ENCODE measurements at places on chromosomes 11 and 22.

- DNase-seq, result no peak
Measured at GRCh38 chr11:106727256-106727655, 291.0 kb downstream of the GUCY1A2 start.

- peak; percentile 3 for DNase-seq
Measured at GRCh38 chr11:31943056-31943780, 132.1 kb upstream of the PAX6 start.

DNA sequence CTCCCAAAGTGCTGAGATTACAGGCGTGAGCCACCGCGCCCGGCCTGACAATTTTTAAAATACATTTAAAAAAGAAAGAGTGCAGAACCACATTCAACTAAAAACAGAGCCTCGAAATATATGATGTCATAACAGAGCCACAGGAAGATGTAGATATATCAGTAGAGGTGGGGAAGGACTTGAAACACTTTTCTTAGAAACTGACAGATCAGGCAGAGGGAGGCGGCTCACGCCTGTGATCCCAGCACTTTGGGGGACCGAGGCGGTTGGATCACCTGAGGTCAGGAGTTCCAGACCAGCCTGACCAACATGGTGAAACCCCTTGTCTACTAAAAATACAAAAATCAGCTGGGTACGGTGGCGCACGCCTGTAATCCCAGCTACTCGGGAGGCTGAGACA lies 7.0 kb downstream of the MLC1 start:
- DNase-seq, result no peak

DNA sequence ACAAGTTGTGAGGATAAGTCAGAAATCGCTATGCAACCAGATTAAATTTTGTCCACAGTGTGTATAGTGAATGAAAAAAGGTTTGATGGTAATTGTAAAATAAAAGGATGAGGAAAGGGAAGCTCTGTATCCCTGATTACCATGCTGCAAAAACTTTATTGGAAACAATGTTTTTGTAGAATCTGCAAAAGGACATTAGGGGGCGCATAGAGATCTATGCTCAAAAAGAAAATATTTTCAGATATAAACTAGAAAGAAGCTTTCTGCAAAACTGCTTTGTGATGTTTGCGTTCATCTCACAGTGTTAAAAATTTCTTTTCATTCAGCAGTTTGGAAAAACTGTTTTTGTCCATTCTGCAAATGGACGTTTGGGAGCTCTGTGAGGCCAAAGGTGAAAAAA lies 390.5 kb downstream of the OR4C45 start:
- DNase-seq, result no peak

DNA sequence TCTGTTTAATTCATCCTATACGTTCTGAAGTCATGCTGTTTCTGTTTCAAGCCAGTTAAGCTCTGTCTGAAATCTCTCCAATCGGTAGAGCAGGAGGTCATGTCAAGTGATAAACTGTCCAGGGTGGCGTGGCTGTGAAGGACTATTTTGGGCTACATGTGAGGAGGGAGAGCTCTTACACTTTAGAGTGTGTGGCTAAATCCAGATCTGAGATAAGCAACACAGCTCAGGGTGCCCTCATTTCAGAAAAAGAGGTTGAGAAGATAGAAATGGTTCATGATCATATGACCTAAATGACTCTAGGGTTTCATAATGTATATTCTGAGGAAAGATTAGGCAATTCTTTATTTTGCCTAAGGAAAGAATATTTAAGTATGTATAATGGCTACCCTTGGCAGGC lies 8.4 kb downstream of the BLID start:
- no peak for DNase-seq

- peak; percentile 78 for DNase-seq
Measured at GRCh38 chr11:72736452-72737069, 15.6 kb downstream of the ARAP1 start.

- no peak for DNase-seq
Measured at GRCh38 chr22:42179616-42180015, 49.0 kb upstream of the CYP2D6 start.

- DNase-seq, result no peak
Measured at GRCh38 chr11:78100261-78100660, 20.6 kb upstream of the NDUFC2 start.

DNA sequence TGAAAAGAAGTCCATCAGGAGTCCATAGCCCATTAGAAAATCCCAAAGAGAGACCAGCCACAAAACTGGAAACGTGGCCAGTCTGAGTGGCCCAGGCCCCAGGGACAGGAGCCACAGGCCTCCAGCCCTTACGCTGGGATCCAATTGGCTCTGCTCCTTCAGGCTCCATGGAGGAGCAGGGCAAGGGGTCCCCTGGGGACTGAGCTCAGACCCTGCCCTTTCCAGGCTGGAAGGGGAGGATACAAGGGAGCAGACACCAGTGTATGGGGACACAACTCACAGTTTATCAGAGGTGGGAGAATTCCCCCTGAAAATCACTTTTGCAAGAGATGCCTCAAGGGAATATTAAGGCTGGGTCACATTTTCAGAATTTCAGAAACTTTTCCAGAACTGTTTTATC lies 227.5 kb downstream of the NTM start:
- no peak for DNase-seq

- no peak for DNase-seq
Measured at GRCh38 chr22:17562906-17563870, at the start of gene SLC25A18. Gene SLC25A18, plus strand, starts transcription at chr22:17563498. Its CDS starts 16,447 bp downstream, at chr22:17579945.

DNA sequence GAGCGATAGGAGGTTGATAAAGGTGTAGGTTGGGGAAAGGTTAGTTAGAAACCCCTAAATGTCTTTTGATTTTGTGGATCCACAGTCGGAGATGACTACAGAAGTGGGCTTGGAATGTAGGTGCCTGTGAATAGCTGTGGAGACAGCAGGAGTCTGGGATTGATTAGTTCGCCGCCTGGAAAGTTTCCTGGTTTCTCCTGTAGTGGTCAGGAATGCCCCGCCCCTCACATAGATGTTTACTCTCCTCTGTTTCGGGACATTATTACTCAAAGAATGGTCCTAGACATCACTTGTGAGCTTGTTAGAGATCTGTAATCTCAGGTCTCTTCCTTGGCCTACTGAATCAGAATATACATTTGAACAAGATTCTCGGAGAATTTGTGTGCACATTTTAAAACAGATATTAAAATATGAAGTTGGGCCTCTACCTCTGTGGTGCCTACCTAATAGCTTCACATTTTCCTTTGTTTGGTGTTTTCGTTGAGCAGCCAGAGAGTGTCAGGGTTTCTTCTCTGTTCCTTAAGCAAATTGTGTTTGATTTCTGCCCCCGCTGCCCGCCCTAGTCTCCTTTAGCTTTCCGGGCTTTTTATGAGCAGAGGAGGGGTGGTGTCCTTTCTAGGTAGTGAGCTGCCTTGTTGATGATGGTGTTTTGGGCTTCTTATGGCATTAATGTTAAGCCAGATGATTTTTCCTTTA lies 89.4 kb downstream of the PPP6R3 start:
- no peak for DNase-seq

DNA sequence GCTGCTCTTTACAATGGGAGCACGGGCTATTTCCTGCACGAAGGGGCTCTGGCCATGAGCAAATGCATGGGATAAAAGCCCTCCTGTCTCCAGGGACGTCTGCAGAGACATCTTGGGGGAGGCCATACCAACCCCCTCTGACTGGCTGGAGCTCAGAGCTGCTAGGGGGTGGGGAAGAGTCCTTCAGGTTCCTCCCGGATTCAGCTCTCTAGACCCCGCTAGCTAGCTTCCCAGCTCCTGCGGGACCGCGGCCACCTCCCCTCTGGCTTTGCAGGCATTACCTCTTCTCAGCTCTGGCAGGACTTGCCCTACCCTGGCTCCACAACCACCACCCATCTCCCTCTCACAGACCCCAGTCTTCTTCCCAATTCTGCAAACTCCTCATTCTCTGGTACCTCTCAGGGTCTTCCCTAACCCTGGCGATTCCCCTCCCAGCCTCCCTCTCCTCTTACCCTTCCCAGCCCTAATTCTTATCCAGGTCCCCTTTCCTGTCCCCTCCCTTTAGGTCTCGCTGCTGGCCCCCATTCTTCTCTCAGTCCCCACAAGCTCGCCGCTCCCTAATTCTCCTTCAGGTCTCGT lies 802 bp downstream of the SYT13 start:
- no peak for DNase-seq

GRCh38 chr11:78319453-78319955 lies 98.1 kb downstream of the GAB2 start:
- no peak for DNase-seq

- DNase-seq, result no peak
Measured at GRCh38 chr11:111606986-111607385, 4.7 kb downstream of the SIK2 start.

GRCh38 chr11:79088967-79089366 lies 351.9 kb downstream of the TENM4 start:
- DNase-seq, result no peak

- no peak for DNase-seq
Measured at GRCh38 chr22:38347181-38347943, 30.1 kb upstream of the CSNK1E start.

- no peak for DNase-seq
Measured at GRCh38 chr11:12090761-12091258, 19.6 kb upstream of the MICAL2 start.

DNA sequence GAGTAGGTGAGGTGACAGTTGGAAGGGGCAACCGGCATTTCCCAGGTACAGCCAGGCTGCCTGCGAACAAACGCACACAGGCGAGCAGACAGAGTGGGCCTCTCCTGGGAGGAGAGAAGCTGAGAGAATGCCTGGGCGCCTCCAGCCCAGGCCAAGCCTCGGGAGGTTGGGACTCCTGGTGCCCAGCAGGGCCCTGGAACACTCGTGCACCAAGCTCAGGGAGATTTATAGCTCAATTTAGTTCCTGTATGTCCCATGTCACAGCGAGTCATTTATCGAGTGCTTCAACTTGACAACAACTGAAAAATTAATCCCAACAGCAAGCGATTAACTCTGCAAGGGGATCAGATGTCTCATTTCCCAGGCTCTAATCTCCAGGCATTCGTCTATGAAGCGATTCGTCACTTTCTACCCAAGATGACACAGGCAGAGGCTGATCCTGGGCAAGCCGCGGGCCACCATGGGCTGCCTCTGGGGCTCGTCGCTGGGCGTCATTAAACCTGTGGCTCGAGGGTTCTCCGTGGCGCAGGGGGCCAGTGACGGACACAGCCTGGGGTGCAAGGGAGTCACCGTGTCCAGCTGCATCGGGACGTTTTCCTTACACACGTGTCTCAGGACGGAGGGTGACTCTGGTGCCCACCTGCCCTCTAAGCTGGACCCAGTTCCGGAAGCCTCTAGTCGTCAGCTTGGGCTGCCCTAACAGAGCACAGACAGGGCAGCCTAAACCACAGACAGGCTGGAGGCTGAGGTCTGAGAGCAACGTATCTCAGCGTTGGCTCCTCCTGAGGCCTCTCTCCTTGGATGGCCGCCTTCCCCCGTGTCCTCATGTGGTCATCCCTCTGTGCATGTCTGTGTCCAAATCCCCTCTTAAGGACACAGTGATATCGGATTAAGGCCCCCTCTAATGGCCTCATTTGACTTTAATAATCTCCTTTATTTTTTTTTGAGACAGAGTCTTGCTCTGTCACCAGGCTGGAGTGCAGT lies 154.1 kb downstream of the CTTN start:
- no peak for DNase-seq

- no peak for DNase-seq
Measured at GRCh38 chr22:29260601-29261315, 7.0 kb downstream of the RHBDD3 start.

DNA sequence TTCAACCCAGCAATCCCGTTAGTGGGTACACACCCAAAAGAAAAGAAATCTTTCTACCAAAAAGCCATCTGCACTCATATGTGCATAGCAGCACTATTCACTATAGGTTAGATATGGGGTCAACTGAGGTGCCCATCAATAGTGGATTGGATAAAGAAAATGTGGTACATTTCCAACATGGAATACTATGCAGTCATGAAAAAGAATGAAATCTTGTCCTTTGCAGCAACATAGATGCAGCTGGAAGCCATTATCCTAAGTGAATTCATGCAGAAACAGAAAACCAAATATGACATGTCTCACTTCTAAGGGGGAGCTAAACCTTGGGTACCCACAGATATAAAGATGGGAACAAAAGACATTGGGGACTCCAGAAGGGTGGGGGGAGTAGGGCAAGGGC lies 1.9 kb upstream of the ARHGAP8 start:
- no peak for DNase-seq

GRCh38 chr11:128458321-128458720 lies 129.0 kb downstream of the ETS1 start:
- DNase-seq, result no peak

DNA sequence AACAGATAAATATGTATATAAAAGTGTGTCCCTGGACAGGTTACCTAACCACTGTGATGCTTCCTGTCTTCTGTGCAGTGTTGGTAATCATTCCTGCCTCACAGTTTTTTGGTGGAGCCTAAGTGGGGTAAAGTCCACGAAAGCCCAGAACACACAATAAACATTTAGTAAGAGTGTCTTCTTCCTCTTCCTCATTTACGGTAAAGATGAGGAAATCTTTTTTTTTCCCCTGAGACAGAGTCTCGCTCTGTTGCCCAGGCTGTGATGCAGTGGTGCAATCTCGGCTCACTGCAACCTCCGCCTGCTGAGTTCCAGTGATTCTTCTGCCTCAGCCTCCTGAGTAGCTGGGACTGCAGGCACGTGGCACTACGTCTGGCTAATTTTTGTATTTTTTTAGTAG lies 117.1 kb downstream of the LDLRAD3 start:
- DNase-seq, result no peak

- no peak for DNase-seq
Measured at GRCh38 chr11:124875401-124875800, 10.2 kb downstream of the ROBO3 start.

- DNase-seq, result no peak
Measured at GRCh38 chr11:72394416-72394815, 39.9 kb downstream of the CLPB start.

GRCh38 chr11:100182350-100182749 lies 504.7 kb upstream of the ARHGAP42 start:
- DNase-seq, result no peak

DNA sequence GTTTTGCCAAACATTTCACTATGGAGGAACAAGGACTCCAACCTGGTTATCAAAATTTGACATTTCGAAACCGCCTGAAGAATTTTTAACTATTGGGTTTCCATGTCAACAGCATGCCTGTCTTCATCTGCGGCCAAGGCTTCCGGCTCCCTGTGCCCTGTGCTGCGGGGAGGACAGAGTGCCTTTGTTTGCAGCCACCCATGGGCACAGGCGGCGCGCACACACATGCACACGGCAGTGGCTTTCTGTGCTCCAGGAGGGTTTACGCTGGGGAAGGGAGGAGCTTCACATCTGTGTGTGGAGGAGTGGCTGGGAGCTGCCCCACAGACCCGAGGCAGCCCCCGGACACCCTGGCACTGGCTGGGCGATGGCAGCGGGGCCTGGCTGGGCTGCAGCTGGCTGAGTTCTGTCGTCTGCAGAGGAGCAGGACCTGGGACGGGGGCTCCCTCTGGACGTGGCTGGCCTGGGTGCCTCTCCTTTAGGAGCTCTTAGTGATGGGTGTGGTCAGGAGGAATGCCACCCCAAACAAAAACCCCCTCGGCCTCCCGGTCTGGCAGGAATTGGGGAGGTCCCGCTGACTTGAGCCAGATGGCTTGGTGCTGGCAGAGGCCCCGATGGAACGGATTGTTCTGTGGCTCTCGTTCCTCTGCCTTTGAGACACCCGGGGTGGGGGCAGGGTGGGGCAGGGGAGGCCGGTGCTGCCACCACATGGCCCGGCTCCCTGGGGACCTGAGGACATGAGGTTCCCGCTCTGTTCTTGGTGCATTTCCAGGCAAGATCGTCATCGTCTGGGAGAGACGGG lies 1290.9 kb downstream of the BRD1 start:
- no peak for DNase-seq

GRCh38 chr11:19441752-19442553 lies 201.2 kb upstream of the E2F8 start:
- DNase-seq, result no peak
